ENCODE measurements at places on chromosomes 16 and 17. TPM values are rescaled to one million over a fixed set of nuclear protein-coding genes. Genes with fewer than 3 reads are reported as not detected.

- H3K4me1 ChIP-seq, result peaks cover 7% of the 10 kb centered on the region
- no peak overlapping the region for H3K4me3 ChIP-seq
- no peak for DNase-seq
- H3K27ac ChIP-seq, result no peak overlapping the region
These were observed 303.5 kb downstream of the FOXL1 start for GRCh38 chr16:86881861-86882273.

DNA sequence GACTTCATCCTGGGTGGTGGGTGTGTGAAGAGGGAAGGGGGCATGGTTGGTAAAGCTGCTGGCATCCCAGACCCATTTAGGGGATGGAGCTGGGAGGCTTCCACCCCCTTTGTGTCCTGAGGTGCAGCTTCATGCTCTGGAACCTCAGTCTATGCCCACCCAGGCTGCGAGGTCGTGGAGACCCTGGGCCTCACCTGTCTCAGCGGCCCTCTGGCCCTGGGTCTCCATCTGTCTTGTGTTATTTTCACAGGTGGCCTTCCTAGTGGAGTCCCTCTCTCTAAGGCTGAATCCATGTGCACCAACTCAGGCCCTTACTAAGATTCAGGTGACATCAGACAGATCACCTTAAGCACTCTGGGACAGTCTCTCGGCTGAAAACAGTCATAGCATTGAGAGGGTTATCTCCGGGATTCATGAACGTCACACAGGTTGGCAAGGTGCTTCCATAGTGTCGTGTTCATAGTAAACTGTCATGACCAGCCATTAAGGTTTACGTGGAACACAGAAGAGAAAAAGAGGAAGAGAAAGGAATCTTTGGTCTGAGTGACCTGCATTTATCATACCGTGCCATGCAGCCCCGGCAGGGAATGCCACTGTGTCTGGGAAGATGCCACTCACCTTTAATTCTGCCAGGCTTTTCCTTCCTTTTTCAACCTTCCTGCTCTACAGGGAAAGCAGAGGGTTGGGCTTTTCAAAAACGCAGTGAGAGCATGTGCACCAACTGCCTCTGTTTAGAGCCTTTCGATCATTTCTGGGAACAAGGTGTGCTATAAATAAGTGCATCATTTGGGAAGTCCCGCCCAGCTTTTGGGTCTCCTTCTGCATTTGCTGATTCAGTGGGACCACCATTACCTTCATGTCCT is 4.5 kb upstream of the FOXL1 start:
- DNase-seq, result no peak
- no peaks in the 10 kb centered on the region for H3K27me3 ChIP-seq
- H3K36me3 ChIP-seq, result peaks cover 12% of the 10 kb centered on the region
- peak overlapping the region; percentile 94 for H3K27ac ChIP-seq
- H3K4me3 ChIP-seq, result no peak overlapping the region

The MAPT gene
- total RNA-seq, result 2.2 TPM

The KRTAP9-4 gene
- total RNA-seq, result not detected

The OR3A2 gene
- not detected for total RNA-seq

The C1QTNF8 gene
- not detected for total RNA-seq

All from astrocyte (in vitro differentiated cells and primary cell).